ENCODE measurements at places on chromosomes 6 and 20. TPM values are rescaled to one million over a fixed set of nuclear protein-coding genes. Genes with fewer than 3 reads are reported as not detected.

GRCh38 chr6:117444600-117444999 is 18.9 kb upstream of the ROS1 start:
- DNase-seq = no peak

TGM3 gene
- total RNA-seq = not detected

PARD6B gene
- total RNA-seq = 3.4 TPM

ITPR3 gene
- total RNA-seq = 5.6 TPM

GRM1 gene
- 6.7 TPM for total RNA-seq

MYL9 gene
- 1,345 TPM for total RNA-seq

AP5S1 gene
- total RNA-seq = 11.3 TPM

DNA sequence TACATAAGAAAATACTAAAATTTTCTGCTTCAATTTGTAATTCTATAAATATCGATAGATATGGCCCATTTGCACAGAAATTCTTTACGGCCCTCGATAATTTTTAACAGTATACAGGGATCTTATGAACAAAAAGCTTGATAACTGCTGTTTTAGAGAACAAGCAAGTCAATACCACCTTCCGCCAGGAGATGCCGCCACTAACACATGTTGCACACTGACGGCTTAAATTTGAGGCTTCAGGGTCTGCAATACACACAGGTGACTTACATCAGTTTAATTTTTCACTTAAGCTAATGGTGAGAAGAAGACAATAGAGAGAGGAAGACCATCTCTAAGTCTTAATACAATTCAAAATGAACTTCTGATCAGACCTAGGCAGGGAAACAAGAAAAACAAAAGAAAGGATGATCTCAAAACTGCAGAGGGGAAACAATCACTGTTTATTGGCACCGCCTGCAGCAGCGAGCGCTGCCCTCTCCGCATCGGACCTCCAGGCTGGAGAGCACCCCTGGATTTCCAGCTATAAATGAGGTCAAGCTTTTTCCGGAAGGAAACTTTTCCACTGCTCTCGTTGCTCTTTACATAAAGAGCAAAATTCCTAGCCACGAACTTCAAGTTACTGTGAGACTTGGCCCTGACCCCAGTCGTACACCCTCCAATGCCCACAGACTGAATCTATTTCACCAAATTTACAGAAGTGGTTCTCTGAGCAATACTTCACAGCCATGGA is 53.9 kb downstream of the OTOR start:
- DNase-seq = peak; percentile 29

POM121L2 gene
- total RNA-seq = not detected

- DNase-seq = no peak
Measured at GRCh38 chr6:24064832-24065231, 61.2 kb upstream of the NRSN1 start.

RIPPLY2 gene
- total RNA-seq = not detected

GRCh38 chr6:30149858-30150550 is 11.0 kb downstream of the TRIM10 start:
- no peak for DNase-seq

DNA sequence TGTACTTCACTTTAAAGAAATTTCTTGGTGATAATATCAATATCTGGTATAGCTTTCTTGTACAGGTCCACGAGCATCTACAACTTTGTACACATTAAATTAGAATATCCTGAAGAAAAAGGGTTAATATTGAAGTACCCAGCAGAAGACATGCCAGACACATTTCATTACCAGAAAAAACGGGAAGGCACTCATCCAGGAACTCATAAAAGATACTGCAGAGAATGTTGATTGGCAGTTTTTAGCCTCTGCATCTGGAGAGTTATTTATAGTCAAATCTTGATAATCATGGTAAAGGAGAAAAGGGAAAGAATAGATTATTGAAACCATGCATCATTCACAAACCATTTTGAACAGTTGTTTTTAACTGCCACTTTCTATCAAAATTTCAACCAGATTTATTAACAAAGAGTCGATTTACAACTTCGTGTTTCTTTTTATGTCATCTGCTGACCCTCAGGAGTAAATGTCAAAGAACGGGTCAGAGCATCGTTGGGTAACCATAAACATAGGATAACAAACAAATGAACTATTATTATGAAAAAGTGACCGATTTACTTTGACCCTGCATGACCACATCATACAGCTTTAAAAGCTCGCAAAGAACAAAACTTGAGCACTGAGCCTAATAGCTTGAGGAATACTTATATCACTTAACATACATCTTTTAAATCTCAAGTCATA is 229.2 kb upstream of the SGK1 start:
- DNase-seq = no peak

- no peak for DNase-seq
Measured at GRCh38 chr6:20069021-20069522, 143.2 kb downstream of the MBOAT1 start.

TRIM40 gene
- total RNA-seq = not detected

GRCh38 chr6:150142097-150142669 is 661 bp upstream of the PPP1R14C start:
- DNase-seq = no peak

C20orf144 gene
- not detected for total RNA-seq

GRCh38 chr6:27757307-27757706 is 154.9 kb downstream of the OR2B2 start:
- DNase-seq = no peak

- peak; percentile 85 for DNase-seq
Measured at GRCh38 chr6:27126815-27127537, 120.5 kb upstream of the PRSS16 start.

GRCh38 chr20:16477632-16478031 is 95.6 kb downstream of the KIF16B start:
- no peak for DNase-seq
